ENCODE measurements at places on chromosomes 6 and 20. TPM values are rescaled to one million over a fixed set of nuclear protein-coding genes. Genes with fewer than 3 reads are reported as not detected.
A peak's percentile ranks its signal among the peaks of the same experiment; 100 is the strongest.

The SRMS gene
- total RNA-seq = not detected

The ZNF318 gene
- 26.4 TPM for total RNA-seq

The TSBP1 gene
- not detected for total RNA-seq

The PRPH2 gene
- 0.40 TPM for total RNA-seq

The EPB41L1 gene
- total RNA-seq = 32.3 TPM

The DDX27 gene
- total RNA-seq = 44.1 TPM

The CPXM1 gene
- total RNA-seq = 74.7 TPM

The PRKN gene
- 3.5 TPM for total RNA-seq

The DEFB126 gene
- total RNA-seq = not detected

The DEFB118 gene
- not detected for total RNA-seq

The PKHD1 gene
- total RNA-seq = 0.20 TPM

DNA sequence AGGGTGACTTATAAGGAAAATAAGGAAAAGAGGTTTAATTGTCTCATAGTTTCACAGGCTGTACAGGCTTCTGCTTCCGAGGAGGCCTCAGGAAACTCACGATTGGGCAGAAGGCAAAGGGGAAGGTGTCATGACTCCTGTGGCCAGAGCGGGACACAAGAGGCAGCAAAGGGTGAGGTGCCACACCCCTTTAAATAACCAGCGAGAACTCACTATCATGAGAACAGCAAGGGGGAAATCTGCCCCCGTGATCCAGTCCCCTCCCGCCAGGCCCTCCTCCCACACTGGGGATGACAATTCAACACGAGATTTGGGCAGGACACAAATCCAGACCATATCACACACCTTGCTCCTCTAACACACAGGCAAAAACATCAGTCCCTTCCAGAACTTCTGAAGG is 254.0 kb downstream of the DLL1 start:
- H3K4me1 ChIP-seq = peaks cover 18% of the 10 kb centered on the region
- no peak for DNase-seq
- no peaks in the 10 kb centered on the region for H3K36me3 ChIP-seq
- H3K27me3 ChIP-seq = no peaks in the 10 kb centered on the region
- H3K27ac ChIP-seq = no peak overlapping the region

DNA sequence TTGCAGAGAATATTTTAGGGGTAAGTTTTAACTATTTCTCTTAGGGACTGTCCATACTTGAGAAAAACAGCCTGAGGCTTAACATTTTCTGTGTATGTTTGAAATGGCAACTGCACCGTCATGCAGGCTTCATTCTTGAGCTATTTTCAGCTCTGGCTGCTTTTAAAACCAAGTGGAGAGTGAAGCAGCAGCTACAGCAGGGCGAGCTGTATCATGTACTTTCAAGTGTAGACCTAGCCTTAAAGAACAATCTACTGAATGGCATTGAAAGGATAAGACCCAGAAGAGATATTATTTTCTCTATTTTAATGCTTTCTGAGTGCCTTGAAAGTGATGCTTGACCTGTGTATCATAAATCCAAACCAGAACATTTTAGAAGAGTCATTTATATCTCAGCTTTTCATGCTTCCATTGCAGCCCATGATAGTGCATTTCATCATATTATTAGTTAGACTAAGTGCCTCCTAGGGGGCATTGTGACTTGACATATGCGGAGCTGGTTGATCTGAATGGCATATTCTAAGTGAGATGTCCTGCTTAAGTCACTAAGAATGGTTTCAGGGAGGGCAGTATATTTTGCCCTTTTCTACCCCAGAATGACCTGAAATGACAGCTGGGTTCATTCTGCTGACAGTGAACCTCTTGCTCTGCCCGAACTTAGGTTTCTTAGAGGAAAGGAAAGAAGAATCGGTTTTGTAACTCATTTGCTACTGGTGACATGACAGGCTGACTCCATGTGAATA is 85.3 kb downstream of the NKAIN2 start:
- H3K36me3 ChIP-seq = no peaks in the 10 kb centered on the region
- no peaks in the 10 kb centered on the region for H3K27me3 ChIP-seq
- H3K4me3 ChIP-seq = no peak overlapping the region
- H3K4me1 ChIP-seq = no peaks in the 10 kb centered on the region

DNA sequence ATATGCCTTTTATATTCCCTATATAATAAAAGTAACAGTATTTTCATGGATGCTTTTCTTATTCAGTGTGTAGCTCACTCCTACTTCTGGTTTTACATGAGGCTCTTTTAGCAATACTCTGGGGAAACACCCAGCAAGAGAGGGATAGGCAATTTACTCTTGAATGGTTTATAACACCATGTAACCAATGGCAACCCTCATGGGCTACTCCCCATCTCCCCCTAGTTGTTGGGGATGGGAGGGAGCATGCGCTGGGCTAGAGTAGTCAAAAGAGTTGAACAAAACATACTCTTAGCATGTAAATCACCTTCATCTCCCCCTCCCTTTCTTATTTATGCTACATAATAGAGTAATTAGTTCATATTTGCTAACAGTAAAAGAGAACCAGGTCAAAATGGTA is 140.1 kb upstream of the LRFN2 start:
- H3K4me3 ChIP-seq = no peak overlapping the region
- DNase-seq = peak; percentile 64
- no peak overlapping the region for H3K27ac ChIP-seq
- H3K27me3 ChIP-seq = peaks cover 22% of the 10 kb centered on the region

GRCh38 chr20:23920408-23921325 is 41.1 kb upstream of the CST5 start:
- peaks cover 11% of the 10 kb centered on the region for H3K4me1 ChIP-seq
- no peaks in the 10 kb centered on the region for H3K27me3 ChIP-seq
- H3K4me3 ChIP-seq = no peak overlapping the region

DNA sequence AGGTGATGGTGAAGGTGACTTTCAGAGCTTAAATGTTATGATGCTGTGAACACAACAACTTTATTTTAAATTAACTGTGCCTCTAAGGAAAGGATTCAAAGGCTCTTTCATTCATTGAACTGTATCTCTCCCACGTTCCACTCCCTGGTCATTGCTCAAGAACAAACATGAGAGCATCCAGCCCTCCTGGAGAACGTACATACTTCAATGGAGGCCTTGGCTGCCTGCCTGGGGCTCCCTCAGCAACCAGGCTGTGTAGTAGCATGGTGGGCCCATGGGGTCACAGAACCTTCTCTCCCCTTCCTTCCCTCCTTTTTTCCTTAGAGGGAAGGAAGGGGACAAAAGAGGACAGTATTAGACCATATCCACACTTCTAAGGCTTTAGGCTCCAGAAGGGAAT is 234.3 kb downstream of the CDC5L start:
- H3K27me3 ChIP-seq = no peaks in the 10 kb centered on the region
- no peak overlapping the region for H3K4me3 ChIP-seq
- no peak overlapping the region for H3K27ac ChIP-seq

GRCh38 chr20:12581644-12582289 is 427.0 kb upstream of the SPTLC3 start:
- no peaks in the 10 kb centered on the region for H3K4me1 ChIP-seq
- H3K27me3 ChIP-seq = no peaks in the 10 kb centered on the region
- no peaks in the 10 kb centered on the region for H3K36me3 ChIP-seq
- DNase-seq = no peak

GRCh38 chr6:112511441-112511840 is 164.3 kb downstream of the RFPL4B start:
- H3K27me3 ChIP-seq = no peaks in the 10 kb centered on the region
- no peak overlapping the region for H3K27ac ChIP-seq
- H3K4me3 ChIP-seq = no peak overlapping the region
- no peaks in the 10 kb centered on the region for H3K36me3 ChIP-seq

- H3K36me3 ChIP-seq = no peaks in the 10 kb centered on the region
- no peaks in the 10 kb centered on the region for H3K27me3 ChIP-seq
- DNase-seq = no peak
- H3K4me3 ChIP-seq = no peak overlapping the region
- H3K4me1 ChIP-seq = peaks cover 5% of the 10 kb centered on the region
- H3K27ac ChIP-seq = no peak overlapping the region
Observed at GRCh38 chr6:90151576-90152422, 144.8 kb downstream of the BACH2 start.

GRCh38 chr6:72798196-72798595 is 176.3 kb downstream of the KCNQ5 start:
- H3K4me3 ChIP-seq = no peak overlapping the region
- no peak overlapping the region for H3K27ac ChIP-seq
- no peak for DNase-seq
- no peaks in the 10 kb centered on the region for H3K36me3 ChIP-seq
- H3K27me3 ChIP-seq = no peaks in the 10 kb centered on the region

DNA sequence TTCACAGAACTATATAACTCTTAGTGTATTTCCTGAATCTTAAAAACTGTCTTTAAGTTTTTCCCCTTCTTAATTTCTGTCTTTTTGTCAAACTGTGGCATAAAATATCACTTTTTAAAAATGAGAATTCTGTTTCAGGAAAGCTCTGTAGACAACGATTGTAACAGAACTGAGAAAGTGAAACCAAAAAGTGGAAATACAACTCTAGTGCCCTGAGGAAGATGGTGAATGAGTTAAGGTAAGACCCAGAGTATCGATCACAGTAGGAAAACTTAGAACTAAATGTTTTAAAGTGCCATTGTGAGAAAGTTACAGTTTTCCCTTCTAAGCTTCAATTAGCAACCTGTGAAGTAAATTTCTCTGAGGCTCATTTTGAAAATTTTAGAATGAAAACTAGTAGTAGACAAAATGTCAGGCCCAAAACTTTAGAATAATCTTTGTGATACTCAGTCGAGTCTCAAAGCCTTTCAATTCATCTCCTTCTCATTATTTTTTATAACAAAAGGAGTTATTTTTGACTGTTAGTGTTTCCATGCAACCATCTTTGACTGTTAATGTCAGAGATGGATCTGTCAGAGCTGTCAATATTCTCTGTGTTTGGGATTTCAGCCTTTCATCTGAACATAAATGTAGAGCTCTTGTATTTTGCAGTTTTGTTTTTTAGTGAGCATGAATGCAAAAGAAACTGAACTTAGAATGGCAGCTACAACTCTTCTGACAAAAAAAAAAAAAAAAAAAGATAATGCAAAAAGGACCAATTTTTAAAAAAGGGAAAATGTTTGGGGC is 19.0 kb upstream of the TRDN start:
- H3K4me1 ChIP-seq = peaks cover 4% of the 10 kb centered on the region
- no peak for DNase-seq
- H3K27me3 ChIP-seq = no peaks in the 10 kb centered on the region
- H3K4me3 ChIP-seq = no peak overlapping the region

- no peaks in the 10 kb centered on the region for H3K4me1 ChIP-seq
- H3K27ac ChIP-seq = no peak overlapping the region
- H3K36me3 ChIP-seq = no peaks in the 10 kb centered on the region
- peak; percentile 51 for DNase-seq
- no peaks in the 10 kb centered on the region for H3K27me3 ChIP-seq
Observed at GRCh38 chr6:27870291-27870870, 41.8 kb downstream of the OR2B2 start.
